Stimulated activated CD4-positive, alpha-beta T cell treated with anti-CD3 and anti-CD28 coated beads, Interleukin-15, amount 100 ng/mL, for 1 hour (primary cell): ENCODE measurements at places on chromosomes 6 and 20.

- no peak for DNase-seq
These were observed 5.5 kb downstream of the ANKEF1 start for GRCh38 chr20:10040070-10040975.

GRCh38 chr20:10448270-10449156 lies 13.4 kb downstream of the SLX4IP start:
- no peak for DNase-seq

GRCh38 chr6:144675231-144675861 lies 390.2 kb downstream of the UTRN start:
- no peak for DNase-seq

DNA sequence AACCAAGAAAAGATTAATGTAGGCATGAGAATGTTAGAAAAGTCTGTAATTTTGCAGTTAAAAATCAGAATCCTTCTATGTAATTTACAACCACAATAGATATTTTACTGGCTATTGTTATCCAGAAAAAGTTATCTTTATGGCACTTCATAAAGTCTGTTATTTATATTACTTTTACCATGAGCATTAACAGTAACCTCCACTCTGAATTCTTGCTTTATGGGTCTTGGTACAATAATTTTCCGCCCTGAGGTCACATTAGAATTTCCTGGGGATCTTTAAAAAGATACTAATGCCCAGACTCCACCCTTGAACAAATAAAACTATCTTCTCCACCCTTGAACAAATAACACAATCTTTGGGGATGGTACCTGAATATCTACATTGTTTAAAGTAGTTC lies 9.6 kb downstream of the RSPO3 start:
- no peak for DNase-seq

- no peak for DNase-seq
These were observed 40.5 kb downstream of the CFAP61 start for GRCh38 chr20:20092827-20093226.

DNA sequence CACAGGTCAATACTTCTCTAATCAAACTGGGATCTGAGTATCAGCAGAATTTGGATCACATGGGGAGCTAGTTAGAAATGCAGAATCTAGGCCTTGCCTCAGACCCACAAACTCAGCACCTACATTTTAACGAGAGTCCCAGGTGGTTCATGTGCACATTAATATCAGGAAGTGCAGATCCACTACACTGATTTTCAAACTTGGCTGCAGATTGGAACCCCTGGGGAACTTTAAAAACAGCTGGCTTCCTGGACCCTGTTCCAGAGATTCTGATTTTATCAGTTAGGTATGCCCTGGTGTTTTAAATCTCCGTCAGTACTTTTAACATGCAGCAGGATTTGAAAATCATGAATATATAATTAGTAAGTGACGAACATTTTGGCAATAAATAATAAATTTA lies 1.9 kb upstream of the CST8 start:
- no peak for DNase-seq

- no peak for DNase-seq
These were observed 62.1 kb upstream of the RBM24 start for GRCh38 chr6:17219098-17219497.

- DNase-seq = no peak
These were observed 67.1 kb upstream of the KCNQ5 start for GRCh38 chr6:72554761-72555221.

DNA sequence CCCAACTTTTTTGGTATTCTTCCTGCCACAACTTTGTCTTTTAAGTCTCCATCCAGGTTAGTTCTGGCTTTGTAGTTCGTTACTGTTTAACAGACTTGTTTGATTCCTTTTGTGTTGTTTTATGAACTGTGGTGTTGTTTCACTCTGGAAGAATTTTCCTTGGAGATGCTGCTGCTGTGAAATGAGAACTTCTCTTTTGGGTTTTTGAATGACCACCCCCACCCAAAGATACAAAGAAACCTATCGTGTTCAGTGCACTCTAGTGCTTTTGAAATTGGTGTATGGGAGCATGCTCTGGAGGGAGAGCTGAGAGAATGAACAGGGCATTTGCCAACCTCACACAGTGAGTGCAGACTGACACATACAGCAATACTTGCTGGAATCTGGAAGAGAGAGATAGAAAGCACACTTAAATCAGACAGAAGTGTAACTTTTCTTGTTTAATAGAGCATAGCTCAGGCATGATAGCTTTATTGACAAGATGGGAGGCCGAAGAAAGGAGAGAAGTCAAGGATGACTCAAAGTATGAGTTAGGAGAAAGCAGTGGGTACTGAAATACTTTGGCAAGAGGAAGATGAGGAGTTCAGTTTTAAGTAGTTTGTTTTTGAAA lies 293.1 kb downstream of the SOX4 start:
- DNase-seq = no peak

- DNase-seq = no peak
These were observed 59.0 kb downstream of the IYD start for GRCh38 chr6:150427843-150428242.

DNA sequence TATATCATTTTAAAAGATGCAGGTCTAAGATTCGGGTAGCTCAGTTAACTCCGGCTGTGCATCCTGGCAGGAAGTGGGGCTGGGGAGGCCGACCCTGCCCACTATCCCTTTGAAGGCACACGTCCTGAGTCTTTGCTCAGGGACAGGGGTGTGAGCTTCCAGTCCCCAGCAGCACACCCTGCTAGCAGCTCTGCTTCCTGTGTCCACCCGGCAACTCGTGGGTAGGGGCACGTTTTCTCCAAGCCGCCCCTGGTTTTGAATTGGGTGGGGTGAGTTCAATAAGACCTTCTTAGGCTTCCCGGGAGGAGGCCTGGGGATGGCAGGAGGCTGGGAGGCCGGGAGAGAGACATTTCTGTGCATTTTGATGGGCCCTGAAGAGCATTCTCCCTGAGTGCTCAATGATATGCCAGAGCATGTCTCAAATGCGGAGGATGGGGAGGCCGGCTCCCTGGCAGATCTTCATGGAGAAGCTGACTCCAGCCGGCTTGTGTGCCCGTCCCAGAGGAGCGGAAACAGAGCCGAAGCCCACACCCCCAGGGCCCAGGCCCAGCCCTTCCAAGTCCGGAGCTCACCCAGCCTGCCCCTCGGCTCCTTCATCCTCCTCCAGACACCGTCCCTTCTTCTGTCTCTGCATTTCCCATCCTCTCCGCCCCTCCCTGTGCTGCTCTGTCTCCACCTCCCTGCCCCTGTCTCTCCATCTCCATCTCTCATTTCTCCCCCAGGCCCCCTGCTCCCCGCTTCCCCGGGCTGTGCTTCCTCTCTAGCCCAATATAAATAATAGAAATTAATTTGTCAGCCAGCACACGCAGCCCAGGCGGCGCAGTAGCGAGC lies 36.3 kb upstream of the ZFAND3 start:
- DNase-seq = no peak

DNA sequence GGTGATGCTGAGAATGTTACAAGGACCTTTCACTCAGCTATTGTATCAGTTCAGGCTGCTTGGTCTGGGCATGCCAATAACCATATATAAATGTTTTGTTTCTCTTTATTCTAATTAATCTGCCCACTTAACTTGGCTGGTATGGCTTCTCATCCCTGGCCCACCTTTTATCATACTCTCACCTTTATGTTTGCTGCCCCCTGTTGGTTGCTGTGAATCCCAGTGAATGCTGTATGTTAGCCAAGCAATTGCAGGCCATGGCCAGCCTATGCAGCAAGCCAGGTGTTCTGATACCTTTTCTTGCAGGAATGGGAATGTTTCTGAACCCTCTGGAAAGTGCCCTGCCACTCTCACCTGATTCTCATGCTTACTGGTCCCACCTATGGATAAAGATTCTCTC lies 54.6 kb downstream of the PCSK2 start:
- DNase-seq = no peak

DNA sequence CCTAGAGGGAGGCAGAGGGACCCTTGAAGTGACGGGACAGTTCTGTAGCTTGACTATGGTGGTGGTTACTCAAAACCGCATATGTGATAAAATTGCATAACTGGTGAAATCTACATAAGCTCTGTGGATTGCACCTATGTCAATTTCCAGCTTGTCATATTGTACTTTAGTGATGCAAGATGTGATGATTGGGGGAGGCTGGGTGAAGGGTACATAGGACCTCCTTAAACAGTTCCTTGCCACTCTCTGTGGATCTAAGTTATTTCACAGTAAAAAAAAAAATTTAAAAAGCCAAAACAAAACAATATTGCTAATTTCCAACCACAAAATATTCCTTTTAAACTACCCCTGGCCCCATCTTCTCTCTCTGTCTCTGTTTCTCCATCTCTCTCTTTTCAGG lies 472.6 kb upstream of the SULF2 start:
- no peak for DNase-seq

DNA sequence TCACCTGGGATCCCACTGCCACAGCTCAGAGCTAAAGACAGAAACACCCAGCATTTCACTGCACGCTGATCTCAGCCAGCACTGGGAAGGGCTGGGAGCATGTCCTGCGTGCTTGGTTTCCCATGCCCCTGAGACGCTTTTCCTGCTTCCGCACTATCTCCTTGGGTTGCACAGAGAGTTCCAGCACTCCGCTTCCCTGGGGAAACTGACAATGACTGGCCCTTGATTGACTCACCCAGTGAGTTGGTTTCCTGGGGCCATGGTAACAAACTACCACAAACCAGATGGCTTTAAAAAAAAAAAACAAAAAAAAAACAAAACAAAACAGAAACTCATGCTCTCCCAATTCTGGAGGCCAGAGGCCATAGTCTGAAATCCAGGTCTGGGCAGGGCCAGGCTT lies 14.8 kb upstream of the MAS1L start:
- no peak for DNase-seq

GRCh38 chr6:19452495-19452894 lies 384.7 kb upstream of the ID4 start:
- no peak for DNase-seq
